ENCODE measurements at places on chromosomes 6 and 20.

DNA sequence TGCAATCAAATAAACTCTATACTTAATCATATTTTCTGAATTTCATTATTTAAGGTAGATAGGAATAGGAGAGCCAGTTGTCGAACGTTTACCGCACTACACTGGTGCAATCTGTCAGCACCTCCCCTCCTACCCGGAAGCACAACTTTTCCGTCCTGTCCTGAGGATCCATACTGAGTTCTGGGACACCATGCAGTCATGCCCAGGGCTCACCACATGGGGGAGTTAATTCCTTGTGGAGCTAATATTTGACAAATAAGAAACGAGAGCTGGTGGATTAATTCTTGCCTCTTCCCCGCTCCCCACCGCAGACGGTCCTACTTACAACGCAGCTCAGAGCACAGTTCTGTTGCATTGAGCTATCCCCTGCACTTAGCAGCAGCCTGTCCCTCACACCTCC lies 107.7 kb upstream of the RALGAPA2 start:
- no peak for DNase-seq

- no peak for DNase-seq
Measured at GRCh38 chr20:19048995-19049501, 163.4 kb upstream of the SLC24A3 start.

- DNase-seq = no peak
Measured at GRCh38 chr6:50272611-50273010, 222.9 kb upstream of the DEFB112 start.

- DNase-seq = no peak
Measured at GRCh38 chr6:168226061-168226752, 93.4 kb downstream of the DACT2 start.

- no peak for DNase-seq
Measured at GRCh38 chr6:165573671-165574070, 89.4 kb downstream of the PDE10A start.

DNA sequence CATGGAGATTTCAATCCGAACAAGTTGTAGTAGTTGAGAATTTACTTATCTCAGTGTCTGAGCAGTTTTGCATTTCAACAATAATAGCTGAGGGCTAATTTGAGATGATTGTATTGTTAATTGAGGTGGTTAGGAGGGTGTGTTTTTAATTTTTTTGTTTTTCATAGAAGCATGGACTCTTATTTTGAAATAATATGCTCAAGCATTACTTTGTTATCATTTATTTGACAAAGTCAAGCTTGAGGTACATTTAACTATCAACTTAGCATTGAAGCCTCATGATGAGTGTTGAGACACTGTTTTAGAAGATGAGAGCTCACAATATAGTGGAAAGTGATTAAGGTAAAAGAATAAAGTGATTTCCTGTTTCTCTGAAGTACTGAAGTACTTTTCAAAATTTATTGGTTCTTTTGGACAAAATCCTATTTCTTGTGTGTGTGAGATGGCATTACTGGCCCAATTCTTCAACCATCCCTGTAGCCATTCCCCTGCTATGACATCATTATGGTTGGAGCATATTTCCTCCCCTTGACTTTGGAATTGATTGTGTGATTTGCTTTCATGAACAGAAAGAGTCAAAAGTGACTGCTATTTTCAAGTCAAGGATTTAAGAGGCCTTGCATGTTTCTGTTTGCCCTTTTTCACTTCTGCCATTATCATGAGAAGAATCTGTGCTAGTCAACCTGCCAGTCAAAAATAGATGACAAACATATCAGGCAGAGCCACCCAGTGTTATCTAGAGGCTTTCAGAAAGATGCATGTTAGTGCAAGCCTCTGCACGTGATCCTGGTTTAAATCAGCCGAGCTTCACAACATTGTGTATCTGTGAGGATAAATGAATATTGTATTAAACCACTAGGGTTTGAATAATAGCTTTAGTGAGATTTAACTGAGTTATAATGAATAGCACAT lies 1112.3 kb upstream of the CITED2 start:
- DNase-seq = no peak

DNA sequence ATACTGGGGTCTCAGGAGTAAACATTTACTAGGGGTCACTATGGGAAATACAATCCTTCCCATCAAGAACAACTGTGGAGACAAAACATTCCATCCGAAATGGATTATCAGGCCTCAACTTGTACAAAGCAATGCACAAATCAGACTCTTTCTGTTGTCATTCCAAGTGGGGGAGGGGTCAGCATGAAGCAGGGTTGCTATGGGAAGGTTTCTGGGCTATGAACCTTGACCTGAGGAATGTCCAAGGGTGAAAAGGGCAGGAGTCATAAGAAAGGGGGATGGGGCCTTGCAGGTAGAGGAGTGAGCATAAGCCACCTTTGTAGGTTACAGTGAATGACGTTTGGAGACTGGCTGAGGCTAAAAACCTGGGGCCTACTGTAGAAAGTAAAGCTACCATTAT lies 3.1 kb downstream of the METTL24 start:
- no peak for DNase-seq

GRCh38 chr20:44033344-44033743 lies 118.7 kb downstream of the TOX2 start:
- DNase-seq = no peak

- no peak for DNase-seq
Measured at GRCh38 chr20:56467968-56468315, 485 bp upstream of the RTF2 start.

DNA sequence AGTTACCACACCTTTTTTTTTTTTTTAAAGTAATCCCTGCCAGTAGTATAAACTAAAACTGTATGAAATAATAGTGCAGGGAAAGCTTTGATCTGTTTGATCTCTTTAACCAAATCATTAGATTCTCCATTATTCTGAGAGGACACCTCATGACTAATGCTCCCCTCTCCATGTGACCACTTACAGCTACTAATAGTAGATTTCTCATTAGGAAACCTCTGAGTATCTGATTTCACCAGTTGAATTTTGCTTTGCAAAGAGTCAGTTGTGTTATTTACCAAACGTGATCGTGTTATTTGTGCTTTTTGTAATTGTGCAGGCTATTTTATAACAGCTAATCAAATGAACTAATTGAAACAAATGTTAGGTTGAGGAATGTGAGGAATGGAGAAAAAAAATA lies 12.5 kb downstream of the CASP8AP2 start:
- no peak for DNase-seq

GRCh38 chr20:4571759-4572531 lies 149.8 kb upstream of the PRND start:
- DNase-seq = no peak

GRCh38 chr6:26157251-26158075 lies 70.2 kb downstream of the HFE start:
- DNase-seq = peak; percentile 56

DNA sequence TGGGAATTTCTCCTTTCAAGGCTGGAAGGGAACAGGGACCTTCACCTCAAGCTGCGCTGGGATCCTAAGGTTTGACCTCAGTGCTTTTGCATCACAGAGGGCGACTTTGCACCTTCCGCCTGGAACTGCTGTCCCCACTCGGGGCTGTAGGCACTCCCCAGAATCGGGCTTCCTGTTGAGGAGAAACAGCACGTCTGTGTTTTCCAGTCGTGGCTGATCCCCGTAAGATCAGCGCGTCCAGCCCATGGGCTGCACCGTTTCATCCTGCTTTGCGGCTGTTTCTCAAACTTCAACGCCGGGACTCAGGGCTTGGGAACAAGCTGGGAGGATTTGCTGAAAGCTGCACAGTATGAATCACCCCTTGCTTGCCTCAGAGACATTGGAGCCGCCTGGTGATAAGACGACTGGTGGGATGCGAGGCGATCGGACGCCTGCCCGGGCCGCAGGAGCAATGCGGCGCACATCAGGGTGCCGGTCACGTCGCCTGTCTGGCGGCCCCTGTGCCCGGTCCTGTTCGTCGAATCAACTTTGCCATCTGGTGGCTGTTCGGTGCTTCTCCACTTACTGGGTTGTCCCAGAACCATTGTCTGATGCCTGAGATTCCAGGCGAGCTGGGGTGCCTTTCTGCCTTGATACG lies 53.6 kb upstream of the FRMD1 start:
- no peak for DNase-seq

- no peak for DNase-seq
Measured at GRCh38 chr6:47076422-47077344, 34.6 kb upstream of the ADGRF1 start.

- no peak for DNase-seq
Measured at GRCh38 chr6:2078888-2079287, 166.5 kb downstream of the GMDS start.

GRCh38 chr20:46648903-46649649 lies 2.2 kb downstream of the SLC13A3 start:
- DNase-seq = no peak

- DNase-seq = no peak
Measured at GRCh38 chr6:89702349-89702748, 63.8 kb upstream of the LYRM2 start.

DNA sequence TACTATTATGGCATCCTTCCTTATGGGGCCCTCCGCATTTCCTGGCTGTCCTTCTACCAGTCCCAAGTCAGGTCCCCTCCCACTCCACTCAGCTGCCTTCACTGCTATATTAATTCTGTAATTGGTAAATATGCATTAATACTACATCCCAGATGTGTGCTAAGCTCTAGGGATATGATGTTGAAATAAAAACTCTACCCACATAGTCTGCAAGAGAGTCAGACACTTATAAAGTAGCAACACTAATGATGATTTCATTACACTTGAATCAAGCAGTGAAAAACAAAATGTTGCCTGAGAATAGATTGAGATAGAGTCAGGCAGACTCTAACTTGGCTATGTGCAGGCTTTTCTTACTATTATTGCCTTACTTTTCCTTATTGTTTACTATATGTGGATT lies 62.4 kb downstream of the AIG1 start:
- no peak for DNase-seq

DNA sequence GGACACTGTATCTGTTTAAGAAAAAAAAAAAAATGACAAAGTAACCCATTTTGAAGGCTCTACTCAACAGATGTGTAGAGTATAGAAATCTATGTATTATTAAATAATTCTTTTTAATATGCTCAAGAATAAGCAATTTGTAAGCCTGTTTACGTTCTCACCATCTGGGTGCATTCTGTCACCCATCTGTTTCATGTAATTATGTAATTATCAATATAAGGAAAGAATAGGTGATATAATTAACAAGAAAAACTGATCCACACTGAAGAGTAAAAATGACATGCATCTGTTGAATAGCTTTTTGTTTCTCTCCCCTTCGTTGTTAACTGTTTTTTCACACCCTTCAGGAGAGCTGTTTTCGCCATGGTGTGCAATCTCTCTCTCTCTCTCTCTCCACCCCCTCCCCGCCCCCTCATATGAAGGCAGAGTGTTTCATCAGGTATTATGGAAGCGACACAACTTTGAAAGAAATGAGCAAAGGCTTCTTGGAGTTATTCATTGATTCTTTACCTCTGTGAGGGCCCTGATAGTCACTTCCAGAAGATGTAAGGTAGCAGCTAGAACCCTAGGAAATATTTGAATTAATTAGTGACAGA lies 154.3 kb upstream of the INSM1 start:
- DNase-seq = no peak

DNA sequence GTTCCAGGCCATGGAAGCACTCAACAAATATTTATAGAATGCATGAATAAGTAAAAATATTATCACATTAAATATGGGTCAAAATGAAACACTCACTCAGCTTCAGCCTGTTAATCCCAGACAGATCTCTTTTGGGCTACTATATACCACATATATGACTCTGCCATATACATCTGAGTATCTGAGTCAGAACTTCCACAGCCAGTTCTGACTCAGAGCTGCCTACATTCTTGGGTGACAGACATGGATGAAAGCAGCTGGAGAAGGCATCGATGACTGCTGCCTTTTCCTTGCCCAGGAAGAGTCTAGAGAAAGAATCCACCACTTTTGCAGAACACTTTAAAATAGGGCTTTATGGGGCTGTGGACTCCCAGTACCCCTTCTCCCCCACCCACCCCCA lies 11.5 kb upstream of the PDYN start:
- no peak for DNase-seq

- DNase-seq = no peak
Measured at GRCh38 chr6:169424821-169425240, 171.2 kb upstream of the THBS2 start.

- DNase-seq = no peak
Measured at GRCh38 chr6:154458565-154459470, 51.7 kb downstream of the CNKSR3 start.

- DNase-seq = no peak
Measured at GRCh38 chr6:138796771-138797170, 884 bp downstream of the ECT2L start.

DNA sequence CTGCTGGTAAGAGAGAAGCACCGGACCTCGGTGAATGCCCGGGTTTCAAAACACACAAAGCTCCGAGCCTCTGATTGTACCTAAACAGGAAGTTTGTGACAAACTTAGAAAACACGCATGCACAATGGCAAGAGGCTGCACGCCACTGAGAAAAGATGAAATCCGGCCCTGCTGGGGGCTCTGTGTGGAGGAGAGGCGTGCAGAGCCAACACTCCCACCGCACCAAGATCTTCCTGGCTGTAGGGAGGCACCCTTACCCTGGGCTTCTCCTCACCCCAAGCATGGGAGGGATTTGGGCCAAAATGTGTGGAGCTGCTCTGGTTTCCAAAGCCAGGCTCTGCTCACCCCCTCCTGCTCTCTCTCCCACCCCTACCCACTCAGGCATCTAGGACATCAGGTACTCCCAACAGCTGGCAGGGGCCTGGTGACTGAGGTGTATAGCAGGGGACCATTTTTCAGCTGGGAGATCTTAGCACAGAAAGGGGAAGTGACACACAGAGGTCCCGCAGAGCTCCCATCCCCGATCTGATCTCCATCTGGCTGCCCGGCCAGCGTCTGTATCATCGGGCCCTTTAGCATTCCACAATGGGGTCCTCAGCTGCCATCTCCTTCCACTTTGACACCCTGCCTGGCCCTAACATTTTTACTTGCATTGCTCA lies 84.2 kb downstream of the TRERF1 start:
- no peak for DNase-seq

DNA sequence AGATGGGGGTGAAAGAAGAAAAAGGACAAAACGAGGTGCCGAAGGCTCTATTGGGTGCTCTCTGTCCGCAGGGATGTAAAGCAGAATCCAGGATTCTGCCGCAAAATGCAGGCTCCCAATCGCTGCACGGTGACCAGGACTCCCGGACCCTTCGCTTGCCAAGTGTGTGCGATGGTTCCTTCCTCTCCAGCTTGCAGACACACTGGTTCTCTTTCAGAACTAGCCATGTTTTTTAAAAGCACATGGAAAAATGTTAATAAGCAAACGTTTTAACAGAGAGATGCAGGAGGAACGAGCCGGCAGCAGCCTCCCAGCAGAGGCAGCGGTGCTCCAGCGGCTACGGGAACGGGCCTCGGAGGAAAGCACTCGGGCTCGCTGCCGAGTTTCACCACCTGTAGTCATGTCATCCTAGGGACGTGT lies 59.6 kb downstream of the ZNF831 start:
- no peak for DNase-seq

- no peak for DNase-seq
Measured at GRCh38 chr6:2881423-2881822, 21.7 kb downstream of the SERPINB9 start.

- no peak for DNase-seq
Measured at GRCh38 chr6:108875161-108875555, 26.9 kb downstream of the ARMC2 start.

Data from activated T-helper 1 cell treated with Interleukin-2 at 50 U/mL for 16 hours (primary cell).